ENCODE measurements at places on chromosomes 16 and 17.
A peak's percentile ranks its signal among the peaks of the same experiment; 100 is the strongest.

- peak; percentile 78 for DNase-seq
These were observed 21.8 kb downstream of the CEP131 start for GRCh38 chr17:81200695-81201580.

DNA sequence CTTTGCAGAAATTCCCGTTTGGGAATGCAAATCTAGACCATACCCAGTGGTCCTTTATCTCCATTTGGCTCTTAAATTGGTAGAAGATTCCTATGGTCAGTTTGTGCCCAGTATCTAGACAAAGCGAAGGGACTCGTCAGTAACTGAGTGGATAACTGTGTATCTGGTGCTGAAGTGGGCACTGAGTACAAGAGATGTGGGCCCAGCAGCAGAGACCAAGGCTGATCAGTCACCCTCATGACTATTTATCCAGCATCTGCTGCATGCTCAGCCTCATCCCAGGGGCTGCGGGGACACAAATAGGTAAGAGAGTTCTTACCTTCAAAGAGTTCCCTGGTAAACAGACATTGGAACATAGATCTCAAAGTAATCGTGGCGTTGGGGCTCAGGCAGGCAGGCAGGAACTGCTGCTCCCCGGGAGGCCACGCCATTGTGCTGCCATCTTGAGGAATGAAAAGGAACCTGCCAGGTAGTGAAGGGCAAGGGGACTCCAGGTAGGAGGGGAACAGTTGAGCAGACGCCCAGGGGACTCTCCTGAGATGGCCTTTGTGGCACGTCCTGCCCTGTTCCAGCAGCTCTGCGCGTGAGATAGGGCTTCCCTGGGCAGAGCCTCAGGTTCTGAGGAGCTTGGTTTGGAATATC lies 10.3 kb downstream of the NT5M start:
- DNase-seq, result no peak

- no peak for DNase-seq
These were observed 881.3 kb downstream of the CDH11 start for GRCh38 chr16:64240586-64240985.

DNA sequence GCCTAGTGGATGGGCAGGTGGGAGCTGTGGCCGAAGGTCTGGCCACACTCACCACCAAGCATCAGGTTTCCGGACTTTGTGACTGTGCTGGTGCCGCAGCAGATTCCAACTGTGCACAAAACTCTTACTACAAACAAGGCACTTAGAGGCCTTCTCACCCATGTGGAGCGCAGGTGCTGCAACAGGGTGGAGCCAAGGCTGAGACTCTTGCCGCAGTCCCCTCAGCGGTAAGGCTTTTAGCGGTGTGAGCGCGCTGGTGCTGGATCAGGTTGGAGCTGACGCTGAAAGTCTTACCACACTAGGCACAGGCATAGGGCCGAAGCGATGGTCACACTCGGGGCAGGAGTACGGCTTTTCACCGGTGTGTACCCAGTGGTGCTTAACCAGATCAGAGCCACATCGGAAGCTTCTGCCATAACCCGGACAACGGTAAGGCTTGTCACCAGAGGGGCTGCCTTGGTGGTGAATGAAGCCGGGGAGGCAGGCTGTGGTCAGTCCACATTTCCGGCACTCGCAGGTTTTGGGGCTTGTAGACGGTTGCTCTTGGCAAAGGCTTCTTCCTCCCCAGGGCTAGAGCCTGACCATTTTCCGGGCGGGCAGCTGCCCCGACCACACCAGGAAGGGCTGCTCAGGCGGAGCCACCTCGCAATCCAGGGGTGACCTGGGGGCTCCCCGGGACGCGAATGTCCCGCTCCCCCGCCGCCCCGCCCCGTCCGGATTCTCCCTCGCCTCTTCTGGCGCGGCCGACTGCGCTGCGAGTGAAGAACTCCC lies 1.0 kb upstream of the ARMC5 start:
- peak; percentile 92 for DNase-seq

- no peak for DNase-seq
These were observed 16.6 kb downstream of the SMYD4 start for GRCh38 chr17:1813088-1813487.

Measured in AML-193 (cell line).